ENCODE measurements at places on chromosomes 1 and 21.

GRCh38 chr1:17135530-17135929 lies 16.3 kb upstream of the PADI2 start:
- DNase-seq, result no peak

- no peak for DNase-seq
These were observed 529 bp upstream of the PRMT2 start for GRCh38 chr21:46634966-46635323.

DNA sequence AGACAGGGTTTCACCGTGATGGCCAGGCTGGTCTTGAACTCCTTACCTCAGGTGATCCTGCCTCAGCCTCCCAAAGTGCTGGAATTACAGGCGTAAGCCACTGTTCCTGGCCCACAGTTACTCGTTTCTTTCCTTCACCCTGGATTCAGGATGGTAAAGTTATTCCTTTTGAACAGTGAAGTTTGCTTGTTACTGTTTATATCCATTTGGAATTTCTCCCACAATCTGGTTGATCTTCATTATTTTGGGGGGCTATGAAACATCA lies 43.0 kb downstream of the WDR4 start:
- no peak for DNase-seq

GRCh38 chr21:28871388-28872010 lies 121.2 kb downstream of the LTN1 start:
- no peak for DNase-seq

Data from activated CD8-positive, alpha-beta memory T cell treated with anti-CD3 and anti-CD28 coated beads for 48 hours (primary cell).